Skeletal muscle cell (primary cell): ENCODE measurements at places on chromosomes 2 and 18.

GRCh38 chr2:232731470-232731869 lies 34.3 kb downstream of the GIGYF2 start:
- DNase-seq, result no peak

GRCh38 chr2:223262946-223263345 lies 211.0 kb downstream of the KCNE4 start:
- peak; percentile 24 for DNase-seq

DNA sequence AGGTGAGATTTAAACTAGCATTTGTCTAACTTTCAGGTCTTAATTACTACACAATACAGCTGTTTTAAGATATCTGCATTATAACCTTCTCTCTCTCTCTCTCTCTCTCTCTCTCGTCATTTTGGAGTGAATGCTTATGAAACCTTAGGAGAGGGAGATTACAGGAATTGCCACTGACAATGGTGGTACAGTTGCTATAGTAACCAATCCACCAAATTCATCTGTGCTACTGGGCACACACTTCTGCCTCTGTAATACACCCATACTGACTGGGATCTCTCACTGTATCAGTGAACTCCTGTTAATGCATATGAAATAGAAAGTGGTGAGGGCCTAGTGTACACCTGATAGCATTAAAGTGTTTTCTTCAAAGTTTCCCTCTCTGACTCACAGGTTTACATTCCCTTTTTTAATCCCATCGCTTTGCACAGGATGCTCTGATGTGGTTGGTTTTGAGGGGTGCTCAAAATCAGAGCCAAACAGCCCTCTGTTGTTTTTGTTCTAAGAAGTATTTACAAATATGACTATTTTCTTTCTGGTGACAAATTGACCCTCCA lies 13.1 kb downstream of the KLHL14 start:
- no peak for DNase-seq

DNA sequence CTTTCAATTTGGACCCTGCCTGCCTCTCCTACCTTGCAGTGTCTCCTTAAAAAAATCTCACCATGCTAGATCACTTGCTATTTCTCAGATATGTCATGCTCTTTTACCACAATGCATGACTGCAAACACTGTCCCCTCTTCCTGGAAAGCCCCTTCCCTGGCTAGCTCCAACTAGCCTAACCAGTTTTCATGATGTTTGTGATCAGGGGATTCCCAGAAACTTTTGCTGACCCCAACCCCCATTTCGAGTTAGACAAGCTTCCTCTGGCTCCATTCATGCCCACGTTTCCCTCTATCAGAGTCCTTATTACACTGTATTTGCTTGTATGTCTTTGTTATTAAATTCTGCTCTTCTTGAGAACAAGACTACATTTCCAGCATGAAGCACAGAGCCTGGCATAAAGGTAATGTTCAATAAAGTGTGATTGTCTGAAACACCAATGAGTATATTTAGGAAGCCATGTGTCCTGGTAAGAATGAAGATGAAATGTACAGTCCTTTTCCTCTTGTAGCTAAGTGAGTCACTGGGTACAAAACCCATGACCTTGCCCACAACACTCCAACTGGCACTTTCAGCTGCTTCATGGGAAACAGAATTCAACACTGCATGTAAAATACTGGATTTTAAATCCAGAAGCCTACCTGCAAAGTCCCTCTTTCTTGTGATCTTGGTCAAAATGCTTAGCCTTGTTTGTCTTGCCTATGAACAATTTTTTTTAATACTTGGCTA lies 62.0 kb upstream of the ATL2 start:
- DNase-seq, result no peak

DNA sequence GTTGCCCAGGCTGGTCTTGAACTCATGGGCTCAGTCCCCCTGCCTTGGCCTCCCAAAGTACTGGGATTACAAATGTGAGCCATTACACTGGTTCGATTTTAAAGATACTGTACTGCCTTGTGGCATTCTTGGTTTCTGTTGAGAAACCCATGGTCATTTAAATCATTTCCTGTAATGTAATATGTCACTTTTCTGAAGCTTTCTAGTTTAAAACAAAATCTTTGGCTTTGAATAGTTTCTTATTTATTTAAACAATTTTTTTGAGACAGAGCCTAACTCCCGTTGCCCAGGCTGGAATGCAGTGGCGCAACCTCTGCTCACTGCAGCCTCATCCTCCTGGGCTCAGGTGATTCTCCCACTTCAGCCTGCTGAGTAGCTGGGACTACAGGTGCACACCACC lies 8.9 kb downstream of the ZNF512 start:
- DNase-seq, result no peak

DNA sequence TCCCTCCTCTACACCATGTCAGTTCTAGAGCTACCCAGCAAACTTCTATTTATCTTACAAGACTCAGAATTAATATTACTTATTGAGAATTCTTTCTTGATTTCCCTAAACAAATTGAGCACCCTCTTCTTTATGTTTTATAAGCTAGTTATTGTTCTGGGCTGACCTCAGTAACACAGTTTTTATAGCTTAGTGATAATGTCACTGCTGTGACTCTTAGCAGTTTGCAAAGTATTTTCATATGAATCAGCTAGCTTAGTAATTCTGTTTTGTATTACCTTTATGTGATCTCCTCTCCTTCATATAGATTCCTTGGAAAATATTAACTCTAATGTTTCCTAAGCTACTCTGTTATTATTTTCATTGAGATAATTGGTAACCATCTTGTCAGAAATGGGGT lies 114.9 kb downstream of the PMS1 start:
- DNase-seq, result no peak

GRCh38 chr2:122707224-122707824 lies 951.9 kb downstream of the TSN start:
- DNase-seq, result no peak

- peak; percentile 95 for DNase-seq
Measured at GRCh38 chr2:28621172-28622100, 125.6 kb downstream of the PLB1 start.

DNA sequence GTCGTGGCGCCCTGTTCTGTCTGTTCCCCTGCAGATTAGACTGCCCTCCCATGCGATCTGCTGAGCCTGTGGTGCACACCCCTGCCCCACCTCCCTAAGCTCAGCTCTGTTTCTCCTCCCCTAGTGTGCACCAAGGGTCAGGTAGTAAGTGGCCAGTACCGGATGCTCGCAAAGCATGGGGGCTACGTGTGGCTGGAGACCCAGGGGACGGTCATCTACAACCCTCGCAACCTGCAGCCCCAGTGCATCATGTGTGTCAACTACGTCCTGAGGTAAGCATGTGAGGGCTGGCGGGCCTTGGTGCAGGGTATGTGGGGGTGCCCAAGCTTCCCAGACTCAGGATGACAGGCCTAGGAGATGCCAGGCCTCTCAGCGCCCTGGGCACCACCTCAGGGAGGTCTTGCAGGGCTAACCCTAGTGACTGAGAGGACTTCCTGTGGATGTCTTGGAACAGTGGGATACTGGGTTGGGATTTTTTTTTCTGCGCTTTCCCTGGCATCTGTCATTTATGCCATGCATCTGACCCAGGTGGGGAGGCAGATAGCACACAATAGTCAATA lies 78.4 kb downstream of the EPAS1 start:
- no peak for DNase-seq

GRCh38 chr2:10810202-10811161 lies 2.1 kb downstream of the PDIA6 start:
- no peak for DNase-seq

DNA sequence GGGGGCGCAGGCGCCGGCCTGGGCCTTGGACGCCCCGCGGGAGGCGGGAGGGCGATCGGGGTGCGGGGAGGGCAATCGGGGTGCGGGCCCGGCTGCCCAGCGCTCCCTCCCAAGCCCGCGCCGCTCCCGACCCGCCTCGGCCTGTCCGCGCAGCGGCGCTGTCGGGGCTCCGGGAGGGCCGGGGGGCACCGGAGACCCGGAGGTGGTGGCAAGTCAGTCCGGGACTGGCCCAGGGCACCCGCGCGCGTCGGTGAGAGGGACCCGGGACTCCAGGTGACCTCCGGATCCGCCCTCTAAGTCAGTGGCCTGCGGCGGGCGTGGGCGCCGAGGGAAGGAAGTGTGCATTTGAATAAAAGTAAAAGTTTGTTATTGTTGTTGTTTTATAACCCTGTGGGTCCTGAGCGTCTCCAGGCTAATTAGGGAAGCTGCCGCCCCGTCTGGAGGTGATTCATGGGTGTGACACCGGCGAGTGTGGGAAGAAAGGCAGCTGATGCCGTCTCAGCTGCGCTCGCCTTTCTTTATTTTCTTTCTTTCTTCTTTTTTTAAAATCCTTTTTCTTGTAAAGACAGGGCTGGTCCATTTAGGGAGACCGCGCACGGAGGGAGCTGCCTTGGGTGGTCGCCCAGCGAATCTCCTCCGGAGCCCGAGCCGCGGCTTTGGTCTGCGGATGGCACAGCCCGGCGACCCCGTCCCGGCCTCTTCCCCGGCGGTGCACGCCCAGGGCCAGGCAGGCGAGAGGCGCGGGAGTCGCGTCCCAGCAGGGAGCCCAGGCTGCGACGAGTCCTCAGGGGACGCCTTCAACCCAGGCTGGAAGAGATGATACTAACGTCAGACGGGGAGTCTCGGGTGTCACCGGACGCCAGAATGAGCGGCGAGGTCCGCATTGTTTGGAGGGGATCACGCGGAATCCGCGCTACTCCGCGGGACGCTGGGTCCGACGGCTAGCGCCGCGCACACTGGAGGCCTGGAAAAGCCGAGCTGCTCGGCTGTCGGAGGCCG lies 627 bp upstream of the CRACDL start:
- no peak for DNase-seq

GRCh38 chr2:676647-677055 lies 555 bp downstream of the TMEM18 start:
- peak; percentile 97 for DNase-seq

DNA sequence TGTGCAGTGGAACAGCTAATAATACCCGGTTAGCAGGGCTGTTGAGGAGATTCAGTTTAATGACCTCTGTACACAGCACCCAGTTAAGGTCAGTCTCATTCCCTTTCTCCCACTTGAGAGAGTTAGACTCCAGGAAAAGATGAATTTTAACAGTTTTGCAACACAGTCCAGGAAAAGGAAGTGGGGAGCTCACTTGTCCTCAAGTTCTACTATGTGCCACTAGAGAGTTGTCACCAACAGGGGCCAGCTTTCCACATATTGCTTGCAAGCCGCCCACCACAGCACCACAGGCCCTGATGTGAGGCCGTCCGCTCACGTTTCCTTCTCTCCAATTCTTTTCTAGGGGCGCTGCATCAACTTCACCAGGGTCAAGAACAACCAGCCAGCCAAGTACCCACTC lies 142.1 kb downstream of the GFPT1 start:
- DNase-seq, result no peak

DNA sequence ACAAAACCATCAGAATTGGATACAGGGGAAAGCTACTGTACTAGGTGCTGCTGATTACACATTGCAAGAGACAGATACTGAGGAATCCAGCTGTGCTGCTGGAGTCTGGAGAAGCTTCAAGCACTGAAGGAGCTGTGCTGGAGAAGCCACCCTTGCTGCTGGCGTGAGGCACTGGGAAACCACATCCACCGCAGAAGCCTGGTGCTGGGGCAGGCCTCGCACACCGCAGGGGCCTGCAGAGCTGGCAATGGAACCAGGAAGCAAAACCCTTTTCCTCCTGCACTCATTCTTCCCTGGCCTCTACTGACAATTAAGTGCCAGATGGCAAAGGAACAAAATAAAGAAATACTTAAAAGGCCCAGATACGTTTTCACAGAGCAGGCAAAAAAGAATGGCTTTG lies 94.4 kb upstream of the MSH6 start:
- DNase-seq, result no peak

- no peak for DNase-seq
Measured at GRCh38 chr2:80154231-80154915, 150.2 kb downstream of the LRRTM1 start.

GRCh38 chr2:190882856-190883582 lies 2.4 kb downstream of the GLS start:
- DNase-seq, result no peak

DNA sequence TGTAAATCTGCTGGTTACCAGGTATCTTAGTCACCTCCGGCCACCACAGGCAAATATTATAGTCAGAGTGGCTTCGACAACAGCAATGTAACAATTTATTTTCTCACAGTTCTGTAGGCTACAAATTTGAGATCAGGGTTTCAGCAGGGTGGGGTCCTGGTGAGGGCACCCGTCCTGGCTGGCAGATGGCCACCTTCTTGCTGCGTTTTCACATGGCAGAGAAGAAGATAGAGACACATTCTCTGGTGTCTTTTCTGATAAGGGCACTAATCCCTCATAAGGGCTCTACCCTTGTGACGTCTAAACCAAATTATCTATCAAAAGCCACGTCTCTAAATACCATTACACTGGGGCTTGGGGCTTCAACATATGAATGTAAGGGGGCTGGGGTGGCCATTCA lies 843.2 kb upstream of the FANCL start:
- no peak for DNase-seq

GRCh38 chr2:25088817-25089516 lies 47.1 kb downstream of the EFR3B start:
- DNase-seq, result no peak
